ENCODE measurements at places on chromosomes 3 and 15.
A peak's percentile ranks its signal among the peaks of the same experiment; 100 is the strongest.

DNA sequence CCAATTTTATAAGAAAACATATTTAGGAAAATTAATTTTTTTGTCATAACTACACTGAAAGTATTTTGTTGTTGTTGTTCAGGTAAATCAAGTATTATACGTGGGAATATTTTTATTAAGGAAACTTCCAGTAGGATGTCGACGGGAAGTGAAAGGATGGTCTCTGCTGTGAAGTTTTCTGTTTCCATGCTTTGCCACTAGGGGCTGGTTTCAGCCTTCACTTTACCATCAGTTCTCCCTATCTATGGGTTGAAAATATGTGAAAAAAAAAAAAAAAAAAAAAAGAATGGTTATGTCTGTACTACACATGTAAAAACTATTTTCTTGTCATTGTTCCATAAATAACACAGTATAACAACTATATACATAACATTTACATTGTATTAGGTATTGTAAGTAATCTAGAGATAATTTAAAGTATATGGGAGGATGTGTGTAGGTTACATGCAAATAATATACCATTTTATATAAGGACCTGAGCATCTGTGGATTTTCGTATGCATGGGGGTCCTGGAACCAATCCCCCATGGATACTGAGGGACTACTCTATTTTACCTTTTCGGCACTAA is 136.7 kb downstream of the SMAD6 start:
- peak; percentile 76 for DNase-seq

GRCh38 chr15:45254405-45254804 is 2.4 kb downstream of the SLC28A2 start:
- DNase-seq = peak; percentile 2

- DNase-seq = no peak
These were observed 27.8 kb upstream of the CACNA2D2 start for GRCh38 chr3:50531201-50531600.

GRCh38 chr15:75064846-75065245 is 41.5 kb downstream of the PPCDC start:
- peak; percentile 23 for DNase-seq

GRCh38 chr15:76310475-76311099 is 682 bp downstream of the ETFA start:
- peak; percentile 14 for DNase-seq

DNA sequence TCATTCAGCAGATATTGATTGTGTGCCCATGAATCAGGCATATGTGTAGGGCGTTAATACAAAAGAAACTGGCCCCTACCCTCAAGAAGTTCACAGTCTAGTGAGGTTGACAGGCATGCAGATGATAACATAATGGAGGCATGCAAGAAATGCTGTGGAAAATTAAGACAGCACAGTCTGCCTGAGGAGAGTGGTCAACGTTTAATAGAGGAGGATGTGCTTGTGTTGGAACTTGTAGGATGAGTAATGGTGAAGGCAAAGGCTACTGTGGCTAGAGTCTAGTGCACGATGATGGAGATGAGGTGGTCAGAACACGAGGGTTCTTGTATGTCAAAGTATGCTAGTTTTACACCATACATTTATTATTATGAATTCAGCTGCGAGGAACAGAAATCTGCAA is 295.7 kb downstream of the SOX2 start:
- no peak for DNase-seq

DNA sequence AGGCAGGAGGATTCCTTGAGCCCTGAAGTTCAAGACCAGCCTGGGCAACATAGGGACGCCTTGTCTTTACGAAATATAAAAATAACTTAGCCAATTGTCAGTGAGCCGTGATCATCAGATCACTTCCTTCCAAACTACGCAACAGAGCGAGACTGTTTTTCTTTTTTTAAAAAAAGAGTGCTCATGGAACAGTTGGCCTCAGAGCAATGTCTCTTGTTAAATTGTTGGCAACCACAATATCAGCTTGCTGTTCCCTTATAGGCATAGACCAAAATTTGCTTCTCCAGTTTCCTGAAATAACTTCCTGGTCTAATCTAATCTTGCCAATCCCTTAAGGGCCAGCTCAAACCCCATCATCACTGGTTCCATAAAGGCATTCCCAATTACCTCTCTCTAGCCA is 93.3 kb upstream of the SLC4A7 start:
- no peak for DNase-seq

GRCh38 chr3:50708620-50709019 is 33.9 kb downstream of the DOCK3 start:
- no peak for DNase-seq

DNA sequence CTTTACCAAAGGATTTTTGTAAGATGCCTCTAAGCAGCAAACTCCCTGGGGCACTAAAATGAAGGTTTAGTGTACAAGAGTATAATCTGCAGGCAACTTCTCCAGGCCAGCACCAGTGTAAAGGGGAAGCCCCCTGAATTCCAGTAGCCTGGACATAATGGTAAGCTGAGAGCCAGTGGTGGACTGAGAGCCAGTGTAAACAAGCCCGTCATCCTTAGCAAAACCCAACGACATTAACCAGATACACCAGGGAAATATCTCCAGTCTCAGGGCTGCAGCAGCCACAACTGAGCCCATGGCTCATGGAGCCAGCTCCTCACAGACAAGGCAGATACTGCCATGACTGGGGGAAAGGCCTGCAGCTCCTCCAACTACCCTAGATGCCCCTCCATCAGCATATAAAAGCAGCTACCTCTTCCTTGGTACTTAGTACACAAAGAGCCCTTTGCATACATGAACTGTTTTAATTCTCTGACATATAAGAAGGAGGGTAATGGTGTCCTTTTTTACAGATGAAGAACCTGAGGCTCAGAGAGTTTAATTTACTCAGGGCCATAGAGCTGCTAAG is 21.7 kb downstream of the PARP16 start:
- DNase-seq = no peak

- DNase-seq = no peak
These were observed 163.3 kb upstream of the THBS1 start for GRCh38 chr15:39417366-39418134.

GRCh38 chr3:150761831-150762661 is 923 bp downstream of the SIAH2 start:
- peak; percentile 61 for DNase-seq

DNA sequence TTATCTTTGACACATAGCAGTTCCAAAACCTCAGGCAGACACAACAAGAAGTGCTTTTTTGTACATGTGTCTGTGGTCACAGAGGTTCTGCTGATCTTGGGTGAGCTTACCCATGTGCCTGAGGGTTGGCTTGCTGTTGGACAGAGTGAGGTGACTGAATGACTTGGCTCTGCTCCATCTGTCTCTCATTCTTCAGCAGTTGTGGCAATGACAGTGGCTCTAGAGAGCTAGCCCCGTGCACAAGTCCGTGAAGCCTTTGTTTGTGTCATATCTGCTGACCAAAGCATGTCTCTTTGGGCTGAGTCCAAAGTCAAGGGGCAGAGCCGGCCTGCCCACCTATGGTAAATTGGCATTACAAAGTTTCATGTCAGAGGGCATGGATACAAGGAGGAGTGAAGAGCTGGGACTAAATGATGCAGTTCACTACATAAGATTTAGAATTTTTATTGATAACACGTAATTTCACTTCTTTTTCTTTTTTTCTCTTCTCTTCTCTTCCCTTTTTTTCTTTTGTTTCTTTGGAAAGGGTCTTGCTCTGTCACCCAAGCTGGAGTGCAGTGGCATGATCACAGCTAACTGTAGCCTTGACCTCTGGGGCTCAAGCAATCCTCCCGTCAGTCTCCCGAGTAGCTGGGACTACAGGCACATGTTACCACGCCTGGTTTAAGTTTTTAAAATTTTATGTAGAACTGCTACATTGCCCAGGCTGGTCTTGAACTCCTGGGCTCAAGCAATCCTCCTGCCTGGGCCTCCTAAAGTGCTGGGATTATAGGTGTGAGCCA is 77.9 kb downstream of the ITPR1 start:
- no peak for DNase-seq

DNA sequence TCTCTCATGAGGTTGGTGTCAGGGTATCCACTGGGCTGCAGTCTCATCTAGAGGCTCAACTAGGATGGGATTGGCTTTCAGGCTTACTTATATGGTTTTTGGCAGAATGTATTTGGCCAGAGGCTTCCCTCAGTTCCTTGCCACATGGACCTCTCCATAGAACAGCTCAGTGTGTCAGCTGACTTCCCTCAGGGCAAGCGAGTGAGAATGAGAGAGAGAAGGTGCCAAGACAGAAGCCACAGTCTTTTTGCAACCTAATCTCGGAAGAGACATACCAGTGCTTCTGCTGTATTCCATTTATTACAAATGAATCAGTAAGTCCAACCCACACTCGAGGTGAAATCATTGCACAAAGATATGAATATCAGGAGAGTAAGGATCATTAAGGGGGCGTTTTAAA is 129.2 kb downstream of the CCNL1 start:
- DNase-seq = no peak

DNA sequence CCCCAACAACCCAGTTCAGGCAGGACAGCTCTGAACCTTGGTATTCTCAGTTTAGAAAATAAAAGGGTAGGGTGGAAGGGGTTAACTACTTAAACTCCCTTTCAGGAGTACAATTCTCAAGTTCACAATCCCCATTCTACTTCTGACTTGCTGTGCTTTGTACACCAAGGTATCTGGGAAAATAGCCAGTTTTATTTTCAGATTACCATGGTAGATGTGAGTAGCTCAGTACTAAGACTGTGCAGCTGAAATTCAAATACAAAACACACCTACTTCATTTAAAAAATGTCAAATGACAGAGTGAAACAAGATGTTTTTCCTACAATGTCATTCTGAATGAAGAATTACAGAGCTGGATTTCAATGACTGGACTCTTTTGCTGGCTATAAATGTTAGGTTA is 27.4 kb downstream of the SLC7A14 start:
- DNase-seq = no peak

GRCh38 chr3:59115364-59116232 is 65.8 kb upstream of the CFAP20DC start:
- peak; percentile 60 for DNase-seq

GRCh38 chr3:188421151-188421821 is 267.3 kb downstream of the LPP start:
- DNase-seq = peak; percentile 94

DNA sequence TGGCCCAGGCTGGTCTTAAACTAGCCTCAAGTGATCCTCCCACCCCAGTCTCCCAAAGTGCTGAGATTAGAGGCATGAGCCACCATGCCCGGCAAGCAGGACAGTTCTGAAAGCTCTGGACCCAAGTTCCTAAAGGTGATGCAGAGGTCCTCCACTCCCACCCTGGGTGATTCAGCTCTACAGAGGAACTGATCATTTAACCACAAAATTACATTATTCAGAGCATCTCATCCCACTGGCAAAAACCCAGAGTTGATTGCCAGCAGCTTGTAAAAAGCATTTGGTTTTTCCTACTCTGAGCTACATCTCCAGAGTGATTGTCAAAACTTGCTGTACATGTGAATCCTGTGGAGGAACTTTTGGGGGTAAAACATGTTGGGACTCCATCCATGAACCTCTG is 60.2 kb downstream of the SLTM start:
- DNase-seq = peak; percentile 47

DNA sequence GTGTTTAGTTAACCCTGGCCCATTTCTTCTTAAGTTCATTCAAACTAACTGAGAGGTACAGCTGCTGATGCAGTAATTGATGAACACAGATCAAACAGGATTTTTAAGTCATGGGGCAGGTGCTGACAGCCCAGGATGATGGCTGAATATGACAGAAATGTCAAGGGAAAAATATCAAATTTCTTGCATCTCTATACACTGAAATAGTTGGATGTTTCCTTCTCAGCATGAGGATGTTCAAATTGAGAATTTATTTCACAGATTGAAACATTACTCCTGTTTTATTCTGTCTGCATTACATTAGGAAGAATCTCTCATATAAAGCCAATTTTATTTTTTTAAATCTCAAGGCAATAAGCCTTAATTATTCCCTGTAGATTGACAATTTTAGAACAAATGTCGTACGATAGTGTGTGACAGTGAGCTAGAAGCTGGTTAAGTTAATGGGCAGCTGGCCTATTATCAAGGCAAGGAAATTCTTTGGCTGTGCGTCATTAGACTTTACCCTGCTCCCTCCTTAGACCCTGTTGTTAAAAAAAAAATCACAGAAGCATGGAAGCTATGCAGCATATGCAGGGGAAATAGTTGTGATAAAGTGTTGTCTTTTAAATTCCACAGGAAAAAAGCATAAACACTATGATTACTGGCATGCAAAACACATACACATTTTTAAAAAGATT is 183.8 kb upstream of the KCNMB2 start:
- DNase-seq = peak; percentile 94

GRCh38 chr15:74552773-74553441 is 11.9 kb downstream of the ARID3B start:
- DNase-seq = no peak

DNA sequence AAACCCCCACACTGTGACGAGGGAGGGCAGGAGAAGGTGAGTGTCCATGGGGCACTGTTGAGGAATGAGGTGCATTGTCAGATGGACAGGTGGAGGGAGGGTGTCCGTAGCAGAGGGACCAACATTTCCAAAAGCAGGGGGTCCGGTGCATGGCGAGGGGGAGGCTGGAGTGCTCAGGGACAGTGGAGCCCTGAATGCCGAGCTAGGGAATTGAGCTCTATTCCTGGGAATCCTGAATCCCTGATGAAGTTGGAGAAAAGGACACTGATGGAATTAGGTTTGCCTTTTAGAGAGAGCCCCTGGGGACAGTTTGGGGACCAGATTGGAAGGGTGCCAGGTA is 7.9 kb upstream of the ANPEP start:
- no peak for DNase-seq

GRCh38 chr3:149077628-149078027 is 8.7 kb downstream of the HLTF start:
- peak; percentile 61 for DNase-seq

GRCh38 chr3:123672429-123673146 is 87.7 kb upstream of the HACD2 start:
- DNase-seq = no peak

DNA sequence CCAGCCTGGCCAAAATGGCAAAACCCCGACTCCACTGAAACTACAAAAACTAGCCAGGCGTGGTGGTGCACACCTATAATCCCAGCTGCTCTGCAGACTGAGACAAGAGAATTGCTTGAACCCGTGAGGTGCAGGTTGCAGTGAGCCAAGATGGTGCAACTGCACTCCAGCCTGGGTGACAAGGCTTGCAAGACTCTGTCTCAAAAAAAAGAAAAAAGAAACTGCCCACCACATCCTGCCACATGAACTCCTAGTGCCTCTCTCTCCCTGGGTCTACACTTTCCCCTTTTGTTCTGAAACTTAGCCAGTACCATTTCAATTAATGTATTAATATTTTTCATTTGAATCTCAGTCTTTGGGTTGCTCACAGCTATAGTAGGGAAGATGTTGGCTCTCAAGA is 192.2 kb upstream of the MME start:
- no peak for DNase-seq

Data from fibroblast of skin of scalp (primary cell).